ENCODE measurements at places on chromosomes 3 and 15. TPM values are rescaled to one million over a fixed set of nuclear protein-coding genes. Genes with fewer than 3 reads are reported as not detected.

P2RY13 gene
- polyA plus RNA-seq: 1.4 TPM

GRCh38 chr3:115960799-115961198 lies 337.5 kb downstream of the GAP43 start:
- DNase-seq: no peak

ZIC4 gene
- polyA plus RNA-seq: 3.8 TPM

GRCh38 chr15:36666228-36666905 lies 86.9 kb downstream of the CDIN1 start:
- no peak for DNase-seq

GRCh38 chr3:64046592-64046991 lies 23.3 kb upstream of the PSMD6 start:
- DNase-seq: no peak

FGF7 gene
- polyA plus RNA-seq: 24.1 TPM

HCN4 gene
- polyA plus RNA-seq: not detected

- DNase-seq: no peak
Measured at GRCh38 chr3:130783629-130784028, 37.0 kb upstream of the PIK3R4 start.

PRSS50 gene
- polyA plus RNA-seq: not detected

GRCh38 chr3:164658125-164658524 lies 420.2 kb downstream of the SI start:
- no peak for DNase-seq

- no peak for DNase-seq
Measured at GRCh38 chr3:43298292-43298691, 12.0 kb downstream of the SNRK start.

Measured in hindlimb muscle (tissue), 1 donor.